AG04450 (cell line): ENCODE measurements at places on chromosomes 7 and 10.

DNA sequence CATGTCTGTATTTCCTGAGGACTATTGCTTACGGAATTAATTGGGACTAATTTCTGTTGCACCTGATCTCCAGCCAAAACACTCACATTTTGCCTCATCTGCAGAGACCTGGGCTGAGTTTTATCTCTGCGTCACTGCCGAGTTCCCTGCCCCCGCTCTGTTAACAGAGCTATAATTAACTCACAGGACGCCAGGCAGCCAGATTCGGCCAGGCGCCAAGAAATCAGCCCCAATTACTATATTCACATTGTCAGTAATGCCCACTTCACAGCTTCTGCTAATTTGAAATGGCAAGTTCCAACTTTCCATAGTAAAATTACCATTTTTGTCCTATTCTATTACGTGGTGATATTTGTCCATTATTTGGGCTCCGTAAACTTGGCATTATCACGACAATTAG is 130.5 kb downstream of the CUX1 start:
- DNase-seq = no peak

DNA sequence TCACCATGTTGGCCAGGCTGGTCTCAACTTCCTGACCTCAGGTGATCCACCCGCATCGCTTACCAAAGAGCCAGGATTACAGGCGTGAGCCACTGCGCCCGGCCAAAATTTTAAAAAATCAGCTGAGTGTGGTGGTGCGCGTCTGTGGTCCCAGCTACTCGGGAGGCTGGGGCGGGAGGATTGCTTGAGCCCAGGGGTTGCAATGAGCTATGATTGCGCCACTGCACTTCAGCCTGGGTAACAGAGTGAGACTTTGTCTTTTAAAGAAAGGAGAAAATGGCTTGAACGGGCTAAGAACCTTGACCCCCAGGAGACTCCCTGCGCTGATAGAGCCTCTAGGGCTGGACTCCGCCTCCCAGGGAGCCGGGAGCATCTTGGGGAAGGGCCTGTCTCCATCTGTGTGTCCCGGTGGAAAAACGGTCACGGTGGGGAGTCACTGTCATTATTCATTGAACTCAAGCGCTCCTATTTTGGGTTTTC is 760 bp upstream of the KCTD7 start:
- DNase-seq = no peak

DNA sequence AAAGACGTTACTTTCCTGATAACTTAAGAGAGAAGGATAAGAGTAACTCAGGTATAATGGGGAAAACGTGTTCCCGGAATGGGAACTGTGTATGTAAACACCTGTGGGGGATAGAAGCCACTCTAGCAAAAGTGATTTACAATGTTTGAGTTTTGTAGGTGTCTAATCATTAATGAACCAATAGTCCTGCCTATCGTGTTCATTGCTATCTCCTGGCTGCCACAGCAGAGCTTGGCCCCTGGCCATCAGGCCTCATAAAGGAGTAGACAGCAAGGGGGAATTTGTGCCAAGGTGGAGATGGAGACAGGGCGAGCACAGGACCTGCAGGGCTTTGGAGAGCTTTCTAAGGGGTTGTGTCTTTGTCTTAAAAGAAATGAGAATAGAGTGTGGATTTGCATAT is 102.1 kb downstream of the GAD2 start:
- no peak for DNase-seq

GRCh38 chr10:121495719-121496118 is 102.5 kb downstream of the FGFR2 start:
- no peak for DNase-seq

GRCh38 chr7:74183142-74183541 is 9.0 kb downstream of the EIF4H start:
- DNase-seq = no peak

DNA sequence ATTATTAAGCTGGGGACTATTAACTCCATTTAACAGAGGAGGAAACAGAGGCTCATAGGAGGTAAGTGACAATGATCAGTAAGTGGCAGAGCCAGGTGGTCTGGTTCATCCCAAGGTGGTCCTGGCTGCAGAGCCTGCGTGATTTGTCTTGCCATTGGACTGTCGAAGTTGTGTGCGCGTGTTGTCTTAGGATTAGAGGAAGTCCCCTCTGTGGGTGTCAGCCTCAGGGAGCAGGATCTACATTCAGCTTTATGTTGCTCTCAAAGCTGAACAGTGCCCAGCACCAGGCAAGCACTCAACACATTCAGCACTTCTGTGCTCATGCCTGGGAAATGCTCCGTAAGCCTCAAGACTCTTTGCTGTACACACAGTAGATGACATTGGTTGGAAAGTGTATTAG is 139.5 kb downstream of the HERPUD2 start:
- no peak for DNase-seq

GRCh38 chr7:81128011-81128410 is 209.2 kb upstream of the SEMA3C start:
- DNase-seq = no peak

DNA sequence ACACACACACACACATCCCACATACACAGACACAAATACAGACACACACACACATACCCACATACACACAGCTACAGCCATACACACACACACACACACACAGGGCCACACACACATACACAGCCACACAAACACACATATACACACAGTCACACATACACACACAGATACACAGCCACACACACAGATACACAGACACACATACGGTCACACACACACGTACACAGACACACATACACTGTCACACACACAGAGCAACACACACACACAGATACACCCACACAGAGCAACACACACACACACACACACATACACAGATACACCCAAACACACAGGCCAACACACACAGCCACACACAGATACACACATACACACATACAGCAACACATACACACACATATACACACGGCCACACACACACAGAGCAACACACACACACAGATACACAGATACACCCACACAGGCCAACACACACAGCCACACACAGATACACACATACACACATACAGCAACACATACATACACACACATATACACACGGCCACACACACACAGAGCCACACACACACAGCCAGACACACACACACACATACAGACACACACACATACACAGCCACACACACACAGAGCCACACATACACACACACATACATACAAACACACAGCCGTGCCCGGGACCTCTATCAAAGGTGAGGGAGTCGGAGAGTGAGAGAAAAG is 22.3 kb downstream of the KCP start:
- no peak for DNase-seq

DNA sequence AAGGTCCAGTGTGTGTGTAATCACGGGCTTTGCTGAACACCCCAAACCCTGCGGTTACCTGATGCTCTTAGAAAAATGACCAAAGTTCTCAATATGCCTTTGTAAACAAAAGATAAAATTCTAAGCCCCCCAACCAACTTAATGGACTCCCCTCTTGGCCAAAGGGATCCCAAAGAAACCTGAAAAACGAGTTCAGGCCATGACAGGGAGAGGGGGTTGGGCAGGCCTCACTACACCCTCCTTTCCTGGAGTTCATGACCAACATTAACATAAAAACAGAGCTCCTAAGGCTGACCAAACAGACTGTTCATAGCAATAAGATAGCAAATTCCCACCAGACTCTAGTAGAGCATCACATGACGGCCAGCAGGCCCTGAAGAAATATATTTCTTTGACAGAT is 3.0 kb upstream of the VIPR2 start:
- DNase-seq = no peak

DNA sequence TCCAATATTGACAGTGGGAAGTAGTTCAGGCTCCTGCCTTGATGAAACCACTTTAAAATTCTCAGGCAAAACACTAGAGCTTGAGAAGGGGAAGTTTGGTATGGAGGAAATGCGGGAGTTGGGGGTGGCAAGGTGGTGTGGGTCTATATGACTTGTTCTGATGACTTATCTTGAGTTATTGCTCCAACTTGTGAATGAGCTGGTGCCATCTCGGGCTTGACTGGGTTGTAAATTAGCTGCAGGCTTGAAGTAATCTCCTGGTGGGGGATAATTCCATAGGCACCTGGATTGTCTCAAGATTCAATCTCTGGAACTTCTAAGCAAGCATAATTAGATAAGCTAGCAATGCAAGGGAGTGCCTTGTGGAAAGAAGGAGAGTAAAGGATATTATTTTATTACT is 29.0 kb downstream of the MRPL32 start:
- DNase-seq = no peak

DNA sequence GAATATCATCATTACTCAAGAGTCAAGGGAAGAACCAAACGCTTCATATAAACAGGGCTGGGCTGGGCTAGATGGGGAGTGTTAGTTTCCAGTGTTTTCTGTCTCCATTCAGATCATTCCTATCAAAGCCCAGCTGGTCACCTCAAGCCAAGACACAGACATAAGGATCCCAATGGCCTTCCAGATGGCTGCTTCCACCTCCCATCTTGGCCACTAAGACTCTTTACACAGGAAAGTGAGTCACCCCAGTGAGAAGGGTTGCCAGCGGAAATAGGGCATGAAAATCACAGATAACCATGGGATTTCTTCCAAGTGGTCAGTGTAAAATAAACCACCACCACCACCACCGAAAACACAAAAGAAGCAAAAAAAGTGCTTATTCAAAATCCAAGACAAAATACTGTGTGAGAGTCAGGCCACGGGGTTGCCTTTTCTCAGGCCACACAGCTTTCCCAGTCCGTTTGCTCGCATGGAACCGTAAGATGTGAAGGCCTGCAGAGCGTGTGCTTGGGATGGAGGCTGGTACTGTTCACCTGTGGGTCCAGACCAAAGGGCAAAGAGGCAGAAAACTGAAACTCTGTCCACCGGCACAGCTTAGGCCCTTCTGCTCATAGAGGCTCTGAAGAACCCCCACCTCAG is 5.6 kb downstream of the PRSS2 start:
- no peak for DNase-seq

DNA sequence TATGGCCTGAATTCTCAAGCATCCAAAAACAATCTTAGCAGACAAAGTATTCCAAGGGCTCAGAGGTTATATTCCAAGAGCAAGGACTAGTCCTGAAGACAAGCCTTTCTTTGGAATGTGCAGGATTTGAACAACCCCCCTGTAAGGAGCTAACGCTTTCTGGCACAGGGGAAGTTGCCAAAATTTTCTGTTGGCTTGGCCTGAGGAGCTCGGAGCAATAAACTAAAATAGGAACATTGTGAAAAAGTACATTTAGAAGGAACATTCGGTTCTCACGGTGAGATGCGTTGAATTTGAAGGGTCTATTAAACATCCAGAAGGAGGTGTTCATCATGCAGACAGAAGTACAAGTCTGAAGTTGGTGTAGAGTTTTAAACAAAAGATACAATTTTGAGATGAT is 1030.5 kb upstream of the CELF2 start:
- DNase-seq = no peak

DNA sequence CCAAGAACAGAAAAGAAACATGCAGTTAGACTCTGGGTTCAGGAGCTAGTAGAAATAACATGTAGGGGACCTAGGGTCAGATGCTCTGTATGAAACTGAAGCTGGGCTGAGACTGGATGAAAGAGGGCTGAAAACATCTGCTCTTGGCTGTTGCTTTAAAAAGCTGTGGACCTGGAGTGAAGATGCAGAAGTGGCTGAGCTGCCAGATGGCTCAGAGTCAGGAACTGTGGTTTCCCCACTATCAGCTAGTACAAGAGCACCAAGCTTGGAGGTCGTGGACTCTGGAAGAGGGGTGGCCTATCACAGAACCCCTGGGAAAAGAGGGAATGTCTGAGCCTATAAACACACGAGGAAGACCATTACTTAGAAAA is 5.9 kb downstream of the ADK start:
- no peak for DNase-seq

DNA sequence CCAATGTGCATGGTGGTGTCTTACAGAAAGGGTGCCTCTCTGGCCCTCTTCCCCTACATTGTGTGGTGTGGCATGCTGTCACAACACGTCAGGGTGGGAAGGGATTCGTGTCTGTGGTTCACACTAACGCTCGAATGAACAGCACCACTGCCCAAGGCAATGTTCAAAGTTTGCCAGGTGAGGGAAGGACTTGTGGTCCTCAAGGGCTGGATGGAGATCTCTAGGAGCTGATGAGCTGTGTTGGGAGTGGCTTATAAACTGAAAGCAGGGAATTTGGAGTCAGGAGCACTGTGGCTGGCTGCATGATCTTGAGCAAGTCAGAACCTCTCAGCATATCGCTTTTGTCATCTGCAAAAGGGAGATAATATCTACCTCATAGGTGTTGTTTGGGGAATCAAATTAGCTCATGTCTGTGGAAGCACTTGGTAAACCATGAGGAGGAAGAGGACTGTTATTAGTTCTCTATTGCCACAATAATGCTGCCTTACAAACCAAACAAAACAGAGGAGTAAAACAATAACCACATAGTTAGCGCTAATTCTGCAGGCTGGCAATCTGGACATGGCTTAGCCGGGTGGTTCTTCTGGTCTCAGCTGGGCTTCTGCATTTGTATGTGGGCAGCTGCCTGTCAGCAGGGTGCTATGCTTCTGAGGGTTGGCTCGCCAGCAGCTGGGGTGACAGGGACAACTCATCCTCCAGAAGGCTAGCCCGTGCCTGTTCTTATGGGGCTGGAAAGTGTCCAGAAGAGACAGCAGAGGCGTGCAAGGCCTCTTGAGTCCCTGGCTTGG is 22.9 kb upstream of the C10orf105 start:
- DNase-seq = no peak

DNA sequence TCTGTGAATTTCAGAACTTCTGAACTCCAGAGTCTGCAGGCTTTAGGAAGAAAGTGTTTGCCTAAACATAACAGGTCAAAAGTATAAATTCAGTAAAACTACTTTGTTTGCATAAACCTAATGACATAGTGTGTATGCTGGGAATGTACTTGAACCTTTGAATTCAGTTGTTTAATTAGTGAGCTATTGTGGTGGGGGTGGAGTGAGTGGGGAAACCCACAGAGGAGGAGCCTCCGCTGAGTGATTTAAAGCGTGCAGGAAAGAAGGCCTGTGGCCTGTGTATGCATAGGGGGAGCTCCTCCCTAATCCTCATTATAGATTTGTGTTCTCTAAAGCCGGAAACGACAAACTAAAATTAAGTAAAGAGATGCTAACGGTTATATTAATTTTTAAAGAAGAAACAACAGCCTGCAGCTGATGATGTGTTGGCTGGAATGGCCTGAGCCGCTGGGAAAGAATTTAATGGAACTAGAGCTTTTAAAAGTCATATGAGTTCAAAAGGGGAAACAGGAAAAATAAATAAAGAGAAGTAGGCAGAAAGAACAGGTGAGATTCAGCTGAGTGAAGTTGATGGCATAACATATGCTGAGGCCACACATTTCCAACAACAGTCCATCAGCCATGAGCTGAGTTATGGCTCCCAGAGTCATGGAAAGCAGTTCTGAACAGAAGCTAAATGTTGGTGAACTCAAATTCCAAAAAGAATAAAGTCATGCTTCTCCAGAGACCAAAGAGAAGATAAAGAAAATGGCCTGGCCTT is 595.0 kb downstream of the GRM8 start:
- no peak for DNase-seq
